ENCODE measurements at places on chromosomes 2 and 18. TPM values are rescaled to one million over a fixed set of nuclear protein-coding genes. Genes with fewer than 3 reads are reported as not detected.

ALPP gene
- total RNA-seq: not detected

UGT1A6 gene
- total RNA-seq: not detected

TMEM169 gene
- 0.07 TPM for total RNA-seq

ASXL3 gene
- 0.14 TPM for total RNA-seq

ATL2 gene
- total RNA-seq: 125 TPM

LINC00305 gene
- total RNA-seq: not detected

AP1S3 gene
- total RNA-seq: 3.7 TPM

COL6A3 gene
- total RNA-seq: 0.72 TPM

PID1 gene
- not detected for total RNA-seq

ALPI gene
- total RNA-seq: not detected

GCG gene
- not detected for total RNA-seq

AQP4 gene
- total RNA-seq: not detected

VWA3B gene
- not detected for total RNA-seq

CFAP65 gene
- total RNA-seq: not detected

LYG1 gene
- 0.57 TPM for total RNA-seq

SCYGR4 gene
- total RNA-seq: not detected

SLC30A3 gene
- total RNA-seq: not detected

COLEC11 gene
- total RNA-seq: not detected

SAG gene
- total RNA-seq: not detected

HOXD12 gene
- not detected for total RNA-seq

SPEG gene
- 0.80 TPM for total RNA-seq

RIT2 gene
- total RNA-seq: not detected

SCN2A gene
- under 0.01 TPM for total RNA-seq

TMEM247 gene
- not detected for total RNA-seq

LCT gene
- under 0.01 TPM for total RNA-seq

CYS1 gene
- total RNA-seq: not detected

ASB18 gene
- total RNA-seq: not detected

NPPC gene
- total RNA-seq: not detected

SNORC gene
- 0.40 TPM for total RNA-seq

LOXL3 gene
- 0.72 TPM for total RNA-seq

SH3BP4 gene
- 105 TPM for total RNA-seq

ALPG gene
- total RNA-seq: not detected

ONECUT2 gene
- under 0.01 TPM for total RNA-seq

IMP4 gene
- 98.8 TPM for total RNA-seq

ARHGAP15 gene
- not detected for total RNA-seq

IL36A gene
- not detected for total RNA-seq

POU3F3 gene
- total RNA-seq: not detected

ZSWIM2 gene
- total RNA-seq: not detected

TBR1 gene
- total RNA-seq: under 0.01 TPM

CAPN14 gene
- under 0.01 TPM for total RNA-seq

WNT6 gene
- not detected for total RNA-seq

MYCN gene
- 3.2 TPM for total RNA-seq

STAT4 gene
- 0.07 TPM for total RNA-seq

NCKAP5 gene
- 0.50 TPM for total RNA-seq

ABCG8 gene
- total RNA-seq: not detected

Data from thoracic aorta endothelial cell (primary cell).